ENCODE measurements at places on chromosomes 7 and 10.

DNA sequence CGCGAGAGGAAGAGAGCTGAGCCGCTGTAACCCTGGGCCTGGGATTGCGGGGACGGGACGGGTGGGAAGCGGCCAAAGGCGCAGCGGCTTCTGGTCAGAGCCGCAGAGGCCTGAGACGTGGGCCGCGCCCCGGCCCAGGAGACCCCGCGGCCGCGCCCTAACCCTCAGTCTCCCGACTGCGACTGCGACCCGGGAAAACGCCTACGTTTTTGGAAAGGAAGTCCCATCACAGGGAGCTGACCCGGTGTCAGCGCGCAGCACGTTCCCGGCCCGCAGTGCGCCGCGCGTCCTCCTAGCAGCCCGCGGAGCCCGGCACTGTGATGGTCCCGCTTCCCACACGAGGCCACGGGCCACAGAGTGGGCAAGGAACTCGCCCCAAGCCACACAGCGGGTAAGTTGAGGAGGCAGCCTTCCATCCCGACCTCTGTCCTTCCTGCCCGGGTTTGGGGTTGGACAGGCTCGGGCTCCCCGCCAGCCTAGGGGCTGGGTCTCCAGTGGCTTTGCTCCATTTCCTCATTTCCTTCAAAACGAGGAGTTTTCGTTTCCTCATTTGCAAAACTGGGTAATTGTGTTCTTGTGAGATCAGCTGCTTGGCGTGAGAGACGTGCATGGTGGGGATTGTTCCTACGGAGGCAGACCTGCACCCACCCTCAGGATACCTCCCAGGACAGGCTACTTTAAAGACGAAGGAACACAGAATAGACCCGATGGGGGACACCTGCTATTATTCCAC is 1.2 kb downstream of the GPNMB start:
- DNase-seq: no peak

DNA sequence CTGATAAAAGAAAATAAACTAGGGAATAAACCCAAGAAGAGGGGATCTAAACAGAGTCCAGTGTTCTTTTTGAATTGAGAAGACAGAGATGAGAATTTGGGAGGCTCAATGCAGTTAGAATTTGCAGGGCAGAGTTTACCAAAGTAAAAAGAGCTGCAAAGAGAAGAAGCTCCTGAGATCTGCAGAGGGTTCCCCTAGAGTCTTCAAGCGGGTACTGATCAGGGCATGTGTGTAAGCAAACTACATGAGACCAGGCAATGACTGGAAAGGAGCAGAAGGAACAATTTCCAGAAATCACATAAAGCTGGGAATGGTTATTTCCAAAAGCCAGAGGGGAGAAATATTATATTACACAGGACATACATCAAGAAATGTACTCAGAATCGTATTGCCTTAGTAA is 58.1 kb upstream of the TES start:
- no peak for DNase-seq

- DNase-seq: no peak
These were observed 176.1 kb downstream of the SH3PXD2A start for GRCh38 chr10:103679096-103679790.

DNA sequence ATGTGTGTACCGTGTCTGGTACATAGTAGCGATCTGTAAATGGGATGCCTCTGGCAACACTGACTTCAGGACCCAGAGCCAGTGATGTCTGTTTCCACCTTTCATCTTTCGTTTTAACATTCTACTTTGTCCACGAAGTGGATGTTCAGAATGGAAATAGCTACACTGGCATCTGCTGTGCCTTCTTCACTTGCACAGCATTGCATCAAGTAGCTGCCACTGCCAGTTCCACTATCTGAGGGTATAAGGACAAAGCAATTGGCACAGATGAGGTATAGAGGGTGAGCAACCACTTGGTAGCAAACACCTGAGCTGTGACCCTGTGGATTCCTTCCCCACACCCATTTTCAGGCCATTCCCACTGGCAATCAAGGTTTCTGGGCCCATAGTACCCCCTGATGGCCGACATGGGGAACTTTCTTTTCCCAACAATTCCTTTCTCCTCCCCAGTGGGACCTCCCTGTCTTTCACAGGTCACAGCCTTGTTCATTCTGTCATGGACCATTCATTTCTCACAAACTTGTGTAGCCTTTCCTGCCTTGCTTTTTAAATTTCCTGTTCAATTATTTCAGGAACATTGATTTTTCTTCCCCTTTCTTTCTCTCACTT is 4.0 kb downstream of the ITGA8 start:
- peak; percentile 3 for DNase-seq

DNA sequence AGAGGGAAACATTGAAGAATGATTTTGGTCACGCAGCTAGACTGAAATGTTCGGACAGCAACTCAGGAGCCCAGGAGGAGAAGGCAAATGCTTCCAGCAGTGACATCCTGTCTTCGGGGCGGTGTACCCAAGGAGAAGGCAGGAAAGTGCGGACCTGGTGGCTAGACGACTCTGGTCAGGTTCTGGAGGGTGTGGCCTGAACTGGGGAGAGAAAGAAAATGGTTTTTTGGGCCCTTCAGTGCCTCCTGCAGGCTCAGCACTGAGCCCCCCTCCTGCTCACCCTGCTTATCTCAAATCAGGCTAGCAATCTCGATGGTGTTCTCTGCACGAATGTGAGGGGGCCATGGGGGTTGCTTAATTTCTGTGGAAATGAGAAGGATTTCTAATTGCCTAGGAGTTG is 26.7 kb upstream of the TARP start:
- DNase-seq: no peak

DNA sequence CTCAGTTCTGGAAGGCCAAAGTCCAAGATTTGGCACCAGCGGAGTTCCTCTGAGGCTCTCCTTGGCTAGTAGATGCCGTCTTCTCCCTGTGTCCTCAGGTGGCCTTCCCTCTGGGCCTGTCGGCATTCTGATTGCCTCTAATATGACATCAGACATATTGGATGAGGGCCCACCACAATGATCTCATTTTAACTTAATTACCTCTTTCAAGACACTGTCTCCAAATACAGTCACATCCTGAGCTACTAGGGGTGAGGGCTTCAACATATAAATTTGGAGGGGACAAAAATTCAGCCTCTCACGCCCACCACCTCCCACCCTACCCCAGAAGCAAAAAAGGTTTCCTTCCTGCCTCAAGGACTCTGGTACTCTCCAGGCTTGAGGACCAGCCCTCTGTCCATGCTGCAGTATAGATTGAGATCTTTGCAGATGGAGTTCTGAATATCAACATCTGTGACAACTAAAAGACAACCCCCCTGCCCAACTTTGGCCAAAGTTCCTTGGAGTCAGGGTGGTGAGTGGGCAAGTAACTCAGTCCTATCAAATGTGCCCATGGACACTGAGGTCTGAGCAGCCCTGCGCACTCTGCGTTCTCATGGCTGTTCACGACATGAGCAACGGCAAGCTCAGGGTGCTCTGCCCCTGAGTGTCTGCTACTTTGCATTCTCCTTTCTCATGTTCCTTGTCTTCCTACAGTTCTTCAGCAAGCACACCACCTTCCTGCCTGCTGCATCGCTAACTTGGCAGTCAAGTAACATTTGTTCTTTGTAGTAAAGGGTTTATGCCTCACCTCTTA is 11.5 kb downstream of the TMEM176B start:
- DNase-seq: no peak

DNA sequence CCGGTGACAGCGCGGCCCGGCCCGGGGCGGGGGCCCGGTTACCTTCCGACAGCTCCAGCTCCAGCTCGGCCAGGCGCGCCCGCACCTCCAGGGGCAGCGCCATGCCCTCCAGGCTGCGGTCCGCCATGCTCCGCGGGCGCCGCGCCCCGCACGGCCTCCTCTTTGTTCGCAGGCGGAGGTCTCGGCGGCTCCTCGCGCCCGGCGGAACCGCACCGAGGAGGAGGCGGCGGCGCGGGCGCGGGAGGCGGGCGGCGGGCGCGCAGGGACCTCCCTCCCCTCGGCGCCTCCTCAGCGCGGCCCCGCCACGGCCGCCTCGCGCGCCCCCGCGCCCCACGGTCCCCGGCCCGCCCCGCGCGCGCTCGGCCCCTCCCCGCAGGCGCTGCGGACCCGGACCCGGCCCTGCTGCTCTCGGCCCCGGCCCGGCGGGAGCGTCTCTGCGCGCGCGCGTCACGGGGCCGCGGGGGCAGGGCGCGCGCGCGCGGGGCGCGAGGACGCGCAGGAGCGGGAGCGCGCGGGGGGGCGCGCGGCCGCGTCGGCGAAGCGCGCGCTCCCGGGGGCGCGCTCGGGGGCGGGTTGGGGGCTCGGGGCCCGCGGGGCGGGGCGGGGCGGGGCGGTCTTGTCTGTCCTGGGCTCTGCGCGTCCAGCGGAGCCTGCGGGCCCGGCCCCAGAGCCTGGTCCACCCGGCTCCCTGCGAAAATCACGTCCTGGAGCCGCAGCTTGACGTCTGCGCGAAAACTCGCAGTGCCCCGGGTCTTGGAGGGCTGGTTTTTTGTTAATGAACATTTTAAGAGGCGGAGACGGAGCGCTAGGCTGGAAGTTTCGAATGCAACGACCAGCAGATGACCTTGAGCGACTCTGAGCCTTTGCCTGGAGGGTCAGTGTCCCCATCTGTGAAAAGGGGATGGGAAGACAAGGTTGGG is at the start of gene DIP2C:
Gene DIP2C, minus strand, starts transcription at position 217 of the 920 bp plus-strand sequence. Its CDS starts 90 bp downstream, at position 127.
- peak; percentile 43 for DNase-seq

DNA sequence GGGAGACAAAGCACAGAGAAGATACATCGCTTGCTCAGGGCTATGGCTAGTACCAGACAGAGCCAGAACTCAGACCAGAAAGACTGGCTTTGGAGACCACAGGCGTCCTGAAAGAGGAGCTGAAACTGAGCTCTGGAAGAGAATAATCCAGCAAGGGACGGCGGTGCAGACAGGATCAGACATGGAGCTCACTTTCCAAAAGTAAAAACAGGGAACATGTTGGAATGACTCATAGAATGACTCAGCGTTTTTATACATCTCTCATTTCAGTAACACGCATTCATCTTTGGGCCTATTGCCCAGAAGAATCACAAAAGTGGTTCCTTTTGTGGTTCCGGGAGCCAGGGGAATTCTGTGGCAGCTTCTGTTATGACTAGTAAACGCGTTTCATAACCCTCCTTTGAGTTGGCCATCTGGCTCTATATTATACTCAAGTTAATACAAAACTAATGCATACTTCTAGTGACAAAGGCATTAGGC is 37.2 kb downstream of the PLEKHS1 start:
- DNase-seq: peak; percentile 66

All from NCI-H460 (cell line).